ENCODE measurements at places on chromosomes 5 and 9. TPM values are rescaled to one million over a fixed set of nuclear protein-coding genes. Genes with fewer than 3 reads are reported as not detected.

GZMA gene
- total RNA-seq: not detected

PELO gene
- 19.5 TPM for total RNA-seq

ZNF366 gene
- not detected for total RNA-seq

NMUR2 gene
- not detected for total RNA-seq

CDX1 gene
- total RNA-seq: not detected

DUSP1 gene
- 118 TPM for total RNA-seq

OSMR gene
- total RNA-seq: 19.9 TPM

SPATA31C1 gene
- total RNA-seq: not detected

PCDHAC2 gene
- not detected for total RNA-seq

ZNF883 gene
- 1.7 TPM for total RNA-seq

C9orf153 gene
- total RNA-seq: not detected
